ENCODE measurements at places on chromosomes 7 and 10.
A peak's percentile ranks its signal among the peaks of the same experiment; 100 is the strongest.

- no peak for DNase-seq
Observed at GRCh38 chr10:90968328-90969081, 47.6 kb upstream of the ANKRD1 start.

DNA sequence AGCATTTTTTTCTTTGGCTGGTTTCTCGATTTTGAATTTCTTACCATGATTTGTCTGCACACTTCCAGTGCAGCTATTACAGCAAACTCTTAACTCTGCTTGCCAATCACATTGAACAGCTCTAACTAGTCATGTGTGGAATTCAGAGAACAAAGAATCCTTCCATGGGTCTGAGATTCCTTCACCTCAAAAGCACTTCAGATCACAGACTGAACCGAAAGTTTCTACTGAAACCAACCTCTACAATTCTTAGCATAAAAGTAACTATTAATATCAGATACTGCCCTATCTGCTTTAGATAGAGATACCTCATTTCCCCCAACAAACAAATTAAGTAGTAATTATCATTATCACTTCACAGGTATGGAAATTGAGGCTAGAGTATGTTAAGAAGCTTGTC lies 56.5 kb upstream of the SP4 start:
- DNase-seq: no peak

DNA sequence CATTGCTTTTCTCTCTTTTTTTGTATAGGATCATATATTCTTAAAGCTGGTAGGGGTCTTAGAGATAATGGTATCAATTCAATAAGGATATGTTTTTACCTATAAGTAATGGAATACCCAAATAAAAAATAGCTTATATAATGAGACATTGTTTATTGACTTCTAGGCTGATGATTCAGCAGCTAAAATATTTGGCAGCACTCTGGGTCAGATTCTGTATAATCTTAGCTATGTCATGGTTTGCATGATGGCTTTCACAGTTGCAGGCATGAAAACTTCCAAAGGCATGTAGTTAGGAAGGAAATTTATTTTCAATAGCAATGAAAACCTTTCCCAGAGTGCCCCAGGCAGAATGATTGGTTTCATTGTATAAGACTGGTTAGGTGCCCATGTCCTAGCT lies 32.1 kb upstream of the A1CF start:
- DNase-seq: no peak

DNA sequence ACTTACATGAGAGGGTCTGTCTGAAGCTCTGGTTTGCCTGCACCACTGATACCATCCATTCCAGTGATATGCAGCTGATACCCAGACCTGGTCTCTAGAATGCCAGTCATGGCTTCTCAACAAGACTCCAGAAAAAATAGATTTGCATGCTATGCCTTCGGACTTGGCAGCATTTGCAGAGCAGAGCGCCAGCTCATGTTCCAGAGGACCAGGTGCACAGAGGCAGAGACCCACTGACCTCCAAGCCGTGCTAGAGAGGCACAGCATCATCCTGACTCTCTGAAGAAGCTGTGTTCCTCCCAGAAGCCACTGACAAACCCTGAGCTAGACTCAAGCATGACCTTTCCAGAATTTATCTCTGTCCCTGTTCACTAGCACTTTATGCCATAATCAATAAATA lies 6.9 kb upstream of the PRKAG2 start:
- no peak for DNase-seq

- DNase-seq: no peak
Observed at GRCh38 chr7:20217193-20217948, at the start of gene MACC1. Gene MACC1, minus strand, starts transcription at chr7:20217384. Its CDS starts 55,522 bp downstream, at chr7:20161862.

DNA sequence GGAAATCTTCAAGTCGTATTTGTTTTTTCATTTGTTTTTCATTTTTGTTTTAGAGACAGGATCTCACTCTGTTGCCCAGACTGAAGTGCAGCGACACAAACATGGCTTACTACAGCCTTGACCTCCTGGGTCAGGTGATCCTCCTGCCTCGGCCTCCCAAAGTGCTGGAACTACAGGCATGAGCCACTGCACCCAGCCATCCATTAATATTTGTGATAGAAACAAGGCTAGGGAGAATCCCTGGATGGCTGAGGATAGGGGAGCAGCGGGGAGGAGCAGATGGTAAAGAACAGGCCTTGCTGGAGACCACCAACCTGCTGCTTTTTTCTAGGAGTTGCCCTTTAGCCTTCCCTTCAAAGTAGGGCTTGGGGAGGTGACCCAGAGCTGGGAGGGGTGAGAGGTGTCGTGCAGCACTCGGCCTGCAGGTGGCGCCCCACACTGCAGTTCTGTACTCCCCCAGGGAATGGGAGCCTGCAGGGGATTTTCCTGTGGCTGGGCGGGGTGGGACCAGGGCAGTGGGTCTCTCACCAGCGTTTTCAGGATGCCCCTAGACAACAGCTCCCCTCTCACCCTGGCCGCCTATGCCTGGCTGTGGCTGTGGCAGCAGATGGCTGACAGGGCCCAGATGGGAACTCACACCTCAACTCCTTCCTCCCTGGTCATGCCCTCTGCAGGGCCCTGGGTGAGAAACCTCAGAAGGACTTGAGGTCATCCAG lies 12.6 kb upstream of the CDH23 start:
- peak; percentile 55 for DNase-seq

- DNase-seq: no peak
Observed at GRCh38 chr10:98832196-98832595, 385.5 kb upstream of the HPS1 start.

GRCh38 chr10:91514787-91515186 lies 104.6 kb downstream of the HECTD2 start:
- DNase-seq: no peak

DNA sequence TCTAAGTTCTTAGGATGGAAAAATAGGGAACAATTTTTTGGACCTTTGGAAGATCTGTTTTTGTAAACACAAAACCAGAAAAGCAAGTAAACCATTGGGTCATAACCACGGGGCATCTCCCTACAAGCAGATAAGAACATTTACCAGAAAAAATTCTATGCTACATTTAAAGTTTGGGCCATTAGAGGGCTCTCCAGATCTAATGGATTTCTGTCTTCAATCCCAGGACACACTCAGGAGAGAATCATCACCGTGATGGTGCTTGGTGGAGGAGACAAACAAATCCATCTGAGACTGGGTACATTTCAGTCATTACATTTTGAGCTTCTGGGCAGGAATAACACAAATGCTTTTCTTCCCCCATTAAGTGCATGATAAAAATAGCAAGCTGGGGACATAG lies 178.4 kb upstream of the TARP start:
- no peak for DNase-seq

- DNase-seq: no peak
Observed at GRCh38 chr7:112494656-112495055, 13.9 kb downstream of the LSMEM1 start.

DNA sequence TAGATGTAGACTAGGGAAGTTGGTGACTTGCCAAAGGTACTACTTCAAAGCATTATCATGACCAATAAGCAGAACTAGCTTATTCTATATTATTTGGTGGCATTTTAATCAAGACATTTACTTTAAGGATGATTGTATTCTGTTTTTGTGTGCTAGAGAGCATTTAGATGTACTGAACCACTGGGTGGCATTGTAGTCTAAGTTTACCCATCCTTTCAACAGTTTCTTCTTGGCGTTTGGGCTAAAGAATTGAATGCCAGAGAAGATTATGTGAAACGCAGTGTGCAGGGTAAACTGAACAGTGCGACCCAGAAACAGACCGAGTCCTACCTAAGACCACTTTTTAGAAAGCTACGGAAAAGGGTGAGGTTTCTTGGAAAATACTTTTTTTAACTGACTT lies 26.8 kb downstream of the PRPF18 start:
- no peak for DNase-seq

DNA sequence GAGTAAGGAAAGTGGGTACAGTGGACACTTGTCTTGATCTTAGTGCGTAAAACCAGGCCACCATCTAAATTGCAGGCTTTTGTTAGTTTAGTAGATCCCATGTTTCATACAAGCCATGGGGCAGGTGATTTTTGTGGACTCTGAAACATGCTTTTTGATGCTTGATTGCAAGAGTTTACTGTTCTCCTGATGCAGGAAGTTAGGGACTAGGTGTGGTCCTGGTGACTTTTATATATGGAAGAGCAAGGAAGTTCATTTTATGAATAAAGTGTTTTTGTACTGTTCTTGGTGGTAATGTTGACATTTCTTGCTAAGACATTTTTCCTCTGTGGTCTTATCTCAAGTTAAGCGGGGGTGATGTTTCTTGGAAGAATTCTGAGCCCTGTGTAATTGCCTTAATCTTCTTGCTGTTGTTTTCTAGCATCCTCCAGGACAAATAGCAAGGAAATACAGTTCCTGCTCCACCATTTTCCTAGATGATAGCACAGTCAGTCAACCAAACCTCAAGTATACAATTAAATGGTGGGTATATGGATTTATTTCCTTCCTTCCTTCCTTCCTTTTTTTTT lies 89.0 kb upstream of the GJD4 start:
- no peak for DNase-seq

GRCh38 chr10:34163075-34163905 lies 651.8 kb downstream of the PARD3 start:
- DNase-seq: no peak

- DNase-seq: no peak
Observed at GRCh38 chr10:123202506-123202905, 48.3 kb downstream of the BUB3 start.

GRCh38 chr7:108648989-108649388 lies 79.3 kb downstream of the DNAJB9 start:
- DNase-seq: no peak

GRCh38 chr7:46705386-46706255 lies 784.5 kb upstream of the IGFBP3 start:
- DNase-seq: no peak

DNA sequence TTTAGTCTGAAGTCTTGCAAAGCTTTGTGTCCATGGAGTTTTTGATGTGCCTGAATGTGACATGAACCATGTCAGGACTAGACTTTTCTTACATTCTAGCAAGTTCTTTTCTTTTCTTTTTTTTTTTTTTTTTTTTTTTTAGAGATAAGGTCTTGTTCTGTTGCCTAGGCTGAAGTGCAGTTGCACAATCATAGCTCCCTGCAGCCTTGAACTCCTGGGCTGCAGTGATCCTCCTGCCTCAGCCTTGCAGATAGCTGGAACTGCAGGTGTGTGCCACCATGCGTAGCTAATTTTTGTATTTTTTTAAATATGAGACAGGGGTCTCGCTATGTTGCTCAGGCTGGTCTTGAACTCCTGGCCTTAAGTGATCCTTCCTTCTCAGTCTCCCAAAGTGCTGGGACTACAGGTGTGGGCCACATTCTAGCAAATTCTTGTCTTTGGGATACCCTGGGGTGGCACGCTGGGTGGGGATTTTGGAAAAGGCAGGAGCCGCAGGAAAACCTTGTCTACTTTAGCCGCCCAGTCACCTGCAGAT lies 152.8 kb downstream of the SVIL start:
- no peak for DNase-seq

DNA sequence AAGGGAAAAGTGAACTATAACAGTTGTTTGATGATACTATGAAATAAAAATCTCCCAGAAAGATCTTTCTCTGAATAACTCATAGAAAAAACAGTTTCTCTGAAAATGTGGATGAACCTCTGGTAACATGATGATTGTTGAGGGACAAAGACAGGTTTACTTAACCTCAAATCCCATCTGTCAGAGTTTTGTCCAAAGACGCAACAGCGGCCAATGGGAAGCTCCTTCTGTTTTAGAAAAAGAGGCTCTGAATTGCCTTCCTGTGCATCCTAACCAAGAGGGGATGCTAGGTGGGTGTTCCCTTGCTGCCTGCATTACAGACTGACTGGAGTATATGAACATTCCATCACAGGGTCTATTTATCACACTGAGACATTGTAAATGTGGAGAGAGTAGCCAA lies 8.9 kb upstream of the HYCC1 start:
- no peak for DNase-seq

DNA sequence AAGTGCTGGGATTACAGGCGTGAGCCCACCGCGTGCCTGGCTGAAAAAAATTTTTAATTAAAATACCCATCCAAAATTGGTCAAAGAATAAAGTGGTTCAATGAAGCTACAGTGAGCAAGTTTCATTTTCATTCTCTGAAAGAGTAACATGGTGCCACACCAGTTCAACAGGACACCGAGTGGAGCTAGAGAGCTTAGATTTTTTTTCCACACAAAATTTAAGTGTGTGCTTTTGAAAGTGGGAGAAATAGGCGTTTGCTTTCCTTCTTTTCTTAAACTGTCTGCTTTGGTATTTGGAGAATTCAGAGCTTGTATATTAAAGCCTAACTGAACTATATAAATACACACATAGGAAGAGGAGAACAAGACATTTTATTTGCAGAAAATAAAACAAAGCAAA lies 43.4 kb downstream of the BPGM start:
- DNase-seq: no peak

DNA sequence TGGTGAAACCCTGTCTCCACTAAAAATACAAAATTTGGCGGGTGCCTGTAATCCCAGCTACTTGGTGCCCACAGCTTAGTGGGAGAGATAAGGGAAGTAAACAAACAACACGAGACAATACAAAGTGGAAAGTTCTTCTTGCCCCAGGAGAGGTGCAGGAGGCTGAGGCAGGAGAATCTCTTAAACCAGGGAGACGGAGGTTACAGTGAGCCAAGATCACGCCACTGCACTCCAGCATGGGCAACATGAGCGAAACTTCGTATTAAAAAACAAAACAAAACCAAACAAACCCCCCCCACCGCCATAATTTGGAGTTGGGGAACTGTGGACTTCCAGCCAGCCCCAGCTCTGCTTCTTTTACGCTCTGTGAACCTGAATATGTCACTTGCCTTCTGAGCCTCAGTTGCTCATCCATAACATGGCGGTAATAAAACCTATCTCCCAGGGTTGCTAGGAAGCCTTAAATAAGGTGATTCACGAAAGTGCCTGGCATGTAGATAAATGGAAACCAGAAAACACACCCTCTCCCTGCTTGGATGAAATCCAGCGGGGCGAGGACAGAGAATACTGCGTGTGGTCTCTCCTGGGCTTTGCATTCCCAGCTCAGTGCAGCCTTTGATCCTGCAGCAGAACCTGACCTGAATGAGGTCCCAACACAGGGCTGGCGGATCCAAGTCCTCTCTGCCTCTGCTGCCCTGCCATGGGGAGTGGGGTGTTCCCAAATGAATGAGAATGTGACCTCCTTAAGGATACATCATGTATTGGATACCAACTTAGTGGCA lies 10.2 kb downstream of the MLXIPL start:
- no peak for DNase-seq

DNA sequence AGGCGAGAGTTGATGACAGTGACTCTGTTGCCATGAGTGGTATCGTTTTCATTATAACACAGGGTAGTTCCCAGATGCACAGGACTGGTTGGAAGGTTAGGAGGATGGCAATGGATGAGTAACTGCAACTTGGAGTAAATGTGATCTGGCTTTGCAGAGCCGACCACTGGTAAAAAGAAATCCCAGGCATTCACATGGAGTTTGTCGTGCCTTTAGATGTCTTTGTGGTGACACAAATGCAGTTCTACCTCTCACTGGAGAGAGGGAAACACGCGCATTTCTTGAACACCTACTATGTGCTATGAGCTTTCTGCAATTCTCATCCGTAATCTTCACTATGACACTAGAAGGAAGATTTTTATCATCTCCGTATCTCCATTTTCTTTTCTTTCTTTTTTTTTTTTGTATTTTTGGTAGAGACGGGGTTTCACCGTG lies 1.7 kb upstream of the MNX1 start:
- DNase-seq: no peak

- DNase-seq: no peak
Observed at GRCh38 chr7:38512704-38513103, 118.5 kb downstream of the AMPH start.

Data from activated T-helper 1 cell treated with Interleukin-2 at 50 U/mL for 16 hours (primary cell).